ENCODE measurements at places on chromosomes 7 and 10. TPM values are rescaled to one million over a fixed set of nuclear protein-coding genes. Genes with fewer than 3 reads are reported as not detected.

DNA sequence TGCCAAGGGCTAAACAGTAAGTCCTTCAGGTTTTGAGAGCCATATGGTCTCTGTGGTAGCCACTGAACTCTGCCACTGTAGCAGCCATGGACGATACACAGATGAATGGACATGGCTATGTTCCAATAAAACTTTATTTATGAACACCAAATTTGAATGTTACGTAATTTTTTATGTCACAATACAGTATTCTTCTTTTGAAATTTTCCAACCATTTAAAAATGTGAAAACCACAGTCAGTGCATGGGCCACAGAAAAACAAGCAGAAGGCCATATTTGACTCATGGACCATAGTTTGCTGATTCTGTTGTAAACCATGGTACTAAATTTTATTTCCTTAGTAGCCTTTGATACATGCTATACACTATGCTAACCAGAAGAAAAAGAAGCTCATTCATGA lies 361.8 kb downstream of the MAGI2 start:
- no peak for DNase-seq

DNA sequence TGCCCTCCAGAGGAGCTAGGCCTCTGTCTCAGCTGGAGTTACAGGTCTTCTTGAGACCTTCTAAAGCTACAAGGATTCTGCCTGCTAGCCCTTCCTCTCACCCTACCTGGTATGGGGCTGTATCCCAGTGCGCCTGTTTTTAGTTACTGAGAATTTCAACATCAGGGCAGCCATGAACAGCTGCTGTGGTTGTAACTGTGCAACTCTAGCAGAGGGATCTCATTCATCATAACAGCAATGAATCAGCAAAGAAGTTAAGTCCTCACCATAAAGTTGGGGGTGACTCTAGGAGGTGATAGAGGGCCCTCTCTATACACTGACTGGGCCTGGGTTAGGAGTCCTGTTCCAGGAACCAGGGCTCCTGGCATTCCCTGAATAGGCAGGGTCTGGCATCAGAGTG lies 14.0 kb upstream of the CDH23 start:
- no peak for DNase-seq

GRCh38 chr7:88772776-88773175 lies 13.3 kb downstream of the ZNF804B start:
- no peak for DNase-seq

- peak; percentile 49 for DNase-seq
Measured at GRCh38 chr10:46514431-46514861, 42.0 kb downstream of the GPRIN2 start.

DNA sequence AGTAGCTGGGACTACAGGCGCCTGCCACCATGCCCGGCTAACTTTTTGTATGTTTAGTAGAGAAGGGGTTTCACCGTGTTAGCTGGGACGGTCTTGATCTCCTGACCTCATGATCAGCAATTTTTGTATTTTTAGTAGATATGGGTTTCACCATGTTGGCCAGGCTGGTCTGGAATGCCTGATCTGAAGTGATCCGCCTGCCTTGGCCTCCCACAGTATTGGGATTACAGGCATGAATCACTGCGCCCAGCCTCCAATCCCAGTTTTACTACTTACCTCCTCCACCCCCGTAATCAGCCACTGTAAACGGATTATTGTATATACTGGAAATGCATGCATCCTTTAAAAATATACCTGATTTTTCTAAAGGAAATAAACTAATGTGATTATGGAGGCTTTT lies 35.1 kb upstream of the MTPN start:
- no peak for DNase-seq

- no peak for DNase-seq
Measured at GRCh38 chr10:96642530-96642929, 55.7 kb upstream of the TM9SF3 start.

DNA sequence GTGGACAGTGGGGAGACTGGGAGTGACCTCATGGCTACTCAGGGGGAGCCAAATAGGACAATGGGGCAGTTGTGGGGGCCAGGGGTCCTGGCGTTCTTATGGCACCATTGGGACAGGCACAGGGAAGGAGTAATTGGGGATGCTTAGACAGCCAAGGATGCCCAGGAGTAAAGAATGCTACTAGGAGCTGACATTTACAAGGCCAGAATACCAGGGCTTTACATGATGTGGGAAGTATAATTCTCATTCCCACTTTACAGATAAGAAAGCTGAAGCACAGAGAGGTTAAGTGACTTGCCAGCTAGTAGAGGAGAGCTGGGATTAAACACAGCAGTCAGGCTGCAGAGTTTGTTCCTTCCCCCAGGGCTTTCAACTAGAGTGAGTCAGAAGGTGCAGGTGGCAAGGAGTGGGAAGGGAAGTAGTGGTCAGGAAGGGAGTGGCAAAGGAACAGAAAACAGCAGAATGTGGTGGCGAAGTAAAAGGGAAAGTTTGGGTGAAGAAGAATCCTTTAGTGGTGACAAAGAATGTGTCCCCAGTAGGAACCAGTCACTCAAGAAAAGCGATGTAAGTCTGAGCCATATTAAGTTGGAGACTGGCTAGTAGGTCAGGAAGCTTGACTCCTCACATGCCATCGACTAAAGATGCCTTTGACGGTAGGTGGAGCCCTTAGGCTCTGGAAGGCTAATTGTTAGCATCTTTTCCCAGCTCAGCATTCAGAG lies 32.8 kb downstream of the CPVL start:
- no peak for DNase-seq

- DNase-seq, result no peak
Measured at GRCh38 chr7:158309868-158310763, 277.5 kb downstream of the PTPRN2 start.

- no peak for DNase-seq
Measured at GRCh38 chr10:9965341-9965740, 1052.3 kb upstream of the CELF2 start.

DNA sequence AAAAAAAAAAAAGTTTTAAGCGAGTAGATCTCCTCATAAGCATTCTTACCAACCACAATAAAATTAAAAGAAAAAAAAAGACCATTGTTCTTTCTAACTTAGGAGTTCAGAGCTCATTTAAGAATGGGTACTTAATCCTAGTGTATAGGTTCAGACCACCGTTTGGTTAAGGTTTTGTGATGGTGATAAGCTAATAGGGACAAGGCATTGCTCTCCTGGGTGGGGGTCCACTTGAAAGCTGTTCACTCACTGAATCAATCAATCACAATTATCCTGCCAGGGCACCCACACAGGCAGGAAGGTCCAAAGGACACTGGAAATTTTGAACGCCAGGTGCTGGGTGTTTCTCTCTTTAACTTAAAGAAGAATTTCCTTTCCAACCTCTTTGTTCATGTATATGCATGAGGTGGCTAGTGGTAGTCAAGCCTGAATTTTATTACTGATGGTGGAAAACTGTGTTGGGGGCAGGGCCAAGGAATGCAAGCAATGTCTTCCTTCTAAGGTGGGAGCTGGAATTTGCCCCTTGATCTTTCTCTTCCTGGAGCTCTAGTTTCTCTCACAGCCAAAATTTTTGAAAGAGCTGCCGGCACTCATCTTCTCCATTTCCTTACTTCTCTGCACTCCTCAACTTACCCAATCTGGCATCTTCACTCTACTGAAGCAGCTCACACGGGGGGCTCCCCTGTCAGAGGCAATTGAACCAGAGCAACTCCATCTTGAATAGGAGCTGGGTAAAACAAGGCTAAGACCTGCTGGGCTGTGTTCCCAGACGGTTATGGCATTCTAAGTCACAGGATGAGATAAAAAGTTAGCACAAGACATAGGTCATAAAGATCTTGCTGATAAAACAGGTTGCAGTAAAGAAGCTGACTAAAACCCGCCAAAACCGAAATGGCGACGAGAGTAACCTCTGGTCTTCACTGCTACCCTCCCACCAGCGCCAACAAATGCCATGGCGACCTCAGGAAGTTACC lies 7.5 kb upstream of the FAM131B start:
- DNase-seq, result peak; percentile 28

GRCh38 chr10:120184547-120185337 lies 272.3 kb upstream of the PLPP4 start:
- no peak for DNase-seq

GRCh38 chr10:58976254-58976653 lies 200.2 kb upstream of the PHYHIPL start:
- DNase-seq, result no peak

- DNase-seq, result no peak
Measured at GRCh38 chr10:14282276-14282675, 48.4 kb downstream of the FRMD4A start.

- no peak for DNase-seq
Measured at GRCh38 chr10:76185471-76186301, 754.3 kb downstream of the LRMDA start.

DNA sequence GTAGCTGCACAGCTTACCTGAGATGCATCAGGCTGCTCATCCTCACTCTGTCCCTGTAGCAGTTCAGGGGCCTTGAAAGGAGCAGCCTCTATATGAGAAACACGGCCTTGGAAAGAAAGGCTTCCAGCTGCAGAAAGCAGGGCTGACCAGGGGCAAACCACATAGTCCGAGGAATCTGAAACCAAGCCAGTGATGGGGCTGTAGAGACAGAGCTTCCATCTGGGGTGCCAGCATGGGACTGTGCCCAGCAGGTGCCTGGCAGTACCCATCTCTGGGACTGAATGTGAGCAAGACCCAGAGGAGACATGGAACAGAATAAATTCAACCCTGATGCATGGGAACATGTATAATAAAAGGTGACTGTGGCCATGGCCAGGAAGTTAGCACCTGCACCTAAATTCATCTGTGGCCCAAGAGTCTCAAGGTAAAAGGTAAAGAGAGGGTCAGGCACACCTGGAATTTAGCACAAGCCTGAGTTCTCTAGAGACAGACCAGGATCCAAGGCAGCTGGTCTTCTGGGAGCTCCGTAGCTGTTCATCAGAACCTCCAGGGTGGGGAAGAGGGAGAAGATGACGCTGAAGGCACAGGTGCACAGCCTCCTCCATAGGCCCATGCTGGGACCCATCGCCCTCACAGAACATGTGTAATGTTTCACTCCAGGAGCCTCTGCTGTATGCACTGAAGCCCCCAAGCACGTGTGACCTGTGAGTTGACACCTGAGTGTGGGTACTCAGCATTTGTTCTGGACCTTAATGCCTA lies 25.3 kb downstream of the FRMPD2 start:
- no peak for DNase-seq

- no peak for DNase-seq
Measured at GRCh38 chr10:100345570-100346330, 1.3 kb upstream of the SCD start.

RAB19 gene
- total RNA-seq, result 9.1 TPM

MMD2 gene
- total RNA-seq, result not detected

CALHM2 gene
- total RNA-seq, result 9.1 TPM

SLC13A1 gene
- total RNA-seq, result not detected

METTL27 gene
- 0.50 TPM for total RNA-seq

SEPHS1 gene
- total RNA-seq, result 67.9 TPM

MMRN2 gene
- not detected for total RNA-seq

DNA2 gene
- 45.3 TPM for total RNA-seq

PRSS37 gene
- not detected for total RNA-seq

WIPF3 gene
- total RNA-seq, result not detected

SUGCT gene
- total RNA-seq, result 1.1 TPM

CALY gene
- not detected for total RNA-seq

MKX gene
- not detected for total RNA-seq

Data from activated naive CD4-positive, alpha-beta T cell treated with anti-CD3 and anti-CD28 coated beads, Interleukin-2, amount 50 U/mL, for 72 hours (primary cell).